Pancreas (tissue), 10 donors: ENCODE measurements at places on chromosomes 13 and 19. TPM values are rescaled to one million over a fixed set of nuclear protein-coding genes. Genes with fewer than 3 reads are reported as not detected.

Gene ENOX1
- total RNA-seq, result 1.4 TPM

Gene GATAD2A
- 51.8 TPM for total RNA-seq

Gene PODNL1
- total RNA-seq, result not detected

Gene KIR2DL4
- not detected for total RNA-seq

Gene TMEM38A
- 2.1 TPM for total RNA-seq

Gene MEX3D
- 10.1 TPM for total RNA-seq

Gene CAMSAP3
- total RNA-seq, result 12.1 TPM

Gene DCUN1D2
- total RNA-seq, result 4.8 TPM

Gene SELENOW
- total RNA-seq, result 72.4 TPM

Gene FCHO1
- 1.6 TPM for total RNA-seq

Gene IGFL2
- total RNA-seq, result not detected

Gene MICU2
- total RNA-seq, result 17.4 TPM

Gene KLF5
- 7.4 TPM for total RNA-seq

Gene HOMER3
- 15.2 TPM for total RNA-seq

Gene BRSK1
- total RNA-seq, result 1.7 TPM
